Stimulated activated CD8-positive, alpha-beta memory T cell treated with anti-CD3 and anti-CD28 coated beads, Interleukin-7, amount 100 ng/mL, for 1 hour (primary cell): ENCODE measurements at places on chromosomes 6 and 20.

GRCh38 chr20:61742097-61742825 is 323.4 kb downstream of the TAF4 start:
- no peak for DNase-seq

GRCh38 chr20:48983423-48984400 is 62.2 kb downstream of the ARFGEF2 start:
- DNase-seq = no peak

DNA sequence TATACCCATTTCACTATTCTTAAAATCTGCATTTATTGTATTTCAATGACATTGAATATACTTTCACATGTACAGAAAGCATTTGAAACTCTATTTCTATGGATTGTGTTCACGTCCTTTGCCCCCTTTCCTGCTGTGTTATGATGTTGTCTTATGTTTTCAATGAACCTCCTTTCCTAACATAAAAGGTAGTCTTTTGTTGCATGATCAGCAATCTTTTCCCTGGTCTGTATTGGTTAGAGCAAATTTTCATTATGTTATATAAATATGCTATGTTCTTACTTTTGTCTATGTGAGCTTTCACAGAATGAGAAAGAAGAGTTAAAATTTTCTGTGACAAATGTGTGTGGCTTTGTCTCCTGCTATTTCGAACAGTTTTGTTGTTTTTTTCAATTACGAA is 73.1 kb downstream of the KIF16B start:
- DNase-seq = no peak

DNA sequence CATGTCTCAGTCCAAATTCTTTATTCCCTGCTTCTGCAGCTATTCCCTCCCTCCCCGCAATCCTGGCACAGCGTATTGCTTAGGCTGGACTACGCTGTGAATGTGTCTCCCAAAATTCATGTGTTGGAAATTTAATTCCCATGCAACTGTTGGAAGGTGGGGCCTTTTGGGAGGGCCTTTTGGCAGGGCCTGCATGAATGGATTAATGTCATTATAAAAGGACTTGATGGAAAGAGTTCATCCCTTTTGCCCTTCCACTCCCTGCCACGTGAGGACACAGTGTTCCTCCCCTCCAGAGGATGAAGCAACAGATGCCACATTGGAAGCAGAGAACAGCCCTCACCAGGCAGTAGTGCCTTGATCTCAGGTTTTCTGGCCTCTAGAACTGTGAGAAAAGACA is 20.4 kb upstream of the NOTCH4 start:
- no peak for DNase-seq

- DNase-seq = no peak
These were observed 40.6 kb upstream of the BMP6 start for GRCh38 chr6:7685276-7685675.

GRCh38 chr6:52352239-52353018 is 9.5 kb upstream of the PAQR8 start:
- no peak for DNase-seq

- DNase-seq = no peak
These were observed 733.3 kb downstream of the HACE1 start for GRCh38 chr6:104126315-104127005.

- DNase-seq = no peak
These were observed 81.5 kb downstream of the RTN4IP1 start for GRCh38 chr6:106547601-106548453.
